Airway epithelial cell (primary cell): ENCODE measurements at places on chromosomes 3 and 15. TPM values are rescaled to one million over a fixed set of nuclear protein-coding genes. Genes with fewer than 3 reads are reported as not detected.

Gene TUSC7
- total RNA-seq, result not detected in 2 replicates

Gene MGLL
- total RNA-seq, result 39.0 and 44.1 TPM in 2 replicates

Gene ADGRG7
- total RNA-seq, result not detected in 2 replicates

Gene CD200
- not detected in 2 replicates for total RNA-seq

Gene IQCF5
- not detected in 2 replicates for total RNA-seq
